ENCODE measurements at places on chromosomes 7 and 10.
A peak's percentile ranks its signal among the peaks of the same experiment; 100 is the strongest.

GRCh38 chr7:83339907-83340306 is 177.2 kb upstream of the PCLO start:
- DNase-seq, result no peak

GRCh38 chr10:87654212-87654611 is 5.5 kb upstream of the PAPSS2 start:
- DNase-seq, result no peak

DNA sequence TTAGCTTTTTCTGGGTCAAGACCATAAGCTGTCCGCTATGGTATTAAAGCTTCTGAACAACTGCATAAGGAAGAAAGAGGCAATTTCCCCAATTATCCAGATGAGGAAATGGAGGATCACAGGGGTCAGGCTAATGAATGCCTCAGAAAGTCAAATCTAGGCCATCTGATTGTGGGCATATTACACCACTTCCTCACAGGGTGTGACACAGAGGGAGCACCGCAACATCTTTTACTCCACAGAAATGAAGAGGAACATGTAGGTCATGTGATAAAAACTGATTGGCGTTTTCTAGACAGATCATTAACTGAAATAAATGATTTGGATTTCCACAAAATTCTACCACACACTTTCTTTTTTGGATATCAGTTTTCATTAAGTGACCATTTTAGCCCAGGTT is 384.4 kb downstream of the PARD3 start:
- no peak for DNase-seq

GRCh38 chr7:157380416-157380815 is 43.6 kb downstream of the DNAJB6 start:
- DNase-seq, result no peak

GRCh38 chr10:132239126-132240031 is 52.6 kb downstream of the DPYSL4 start:
- no peak for DNase-seq

DNA sequence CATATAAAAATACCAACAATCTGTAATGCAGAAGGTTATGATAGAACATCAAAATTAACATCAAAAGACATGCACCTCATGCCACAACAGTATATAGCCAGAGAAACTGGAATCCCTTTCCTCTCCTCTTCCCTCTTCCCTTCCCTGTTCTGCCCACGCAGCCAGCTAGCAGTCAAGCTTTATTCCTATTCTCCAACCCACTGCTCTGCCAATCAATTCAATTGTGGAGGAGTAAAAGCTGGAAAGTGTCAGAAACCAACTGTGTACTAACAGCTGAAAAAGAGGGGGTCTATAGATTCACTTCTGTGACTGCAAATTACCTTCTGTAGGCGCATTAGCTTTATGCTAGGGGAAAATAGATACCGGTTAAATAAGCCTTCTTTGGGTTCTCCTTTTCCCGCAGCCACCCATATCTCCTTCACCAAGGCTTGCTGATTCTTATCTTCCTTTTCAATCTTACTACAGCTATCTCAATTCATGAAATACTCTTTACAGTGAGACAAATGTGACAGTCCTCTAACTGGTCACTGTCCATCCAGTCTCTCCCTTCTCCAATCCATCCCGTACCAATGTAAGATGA is 16.3 kb downstream of the ABI1 start:
- DNase-seq, result no peak

DNA sequence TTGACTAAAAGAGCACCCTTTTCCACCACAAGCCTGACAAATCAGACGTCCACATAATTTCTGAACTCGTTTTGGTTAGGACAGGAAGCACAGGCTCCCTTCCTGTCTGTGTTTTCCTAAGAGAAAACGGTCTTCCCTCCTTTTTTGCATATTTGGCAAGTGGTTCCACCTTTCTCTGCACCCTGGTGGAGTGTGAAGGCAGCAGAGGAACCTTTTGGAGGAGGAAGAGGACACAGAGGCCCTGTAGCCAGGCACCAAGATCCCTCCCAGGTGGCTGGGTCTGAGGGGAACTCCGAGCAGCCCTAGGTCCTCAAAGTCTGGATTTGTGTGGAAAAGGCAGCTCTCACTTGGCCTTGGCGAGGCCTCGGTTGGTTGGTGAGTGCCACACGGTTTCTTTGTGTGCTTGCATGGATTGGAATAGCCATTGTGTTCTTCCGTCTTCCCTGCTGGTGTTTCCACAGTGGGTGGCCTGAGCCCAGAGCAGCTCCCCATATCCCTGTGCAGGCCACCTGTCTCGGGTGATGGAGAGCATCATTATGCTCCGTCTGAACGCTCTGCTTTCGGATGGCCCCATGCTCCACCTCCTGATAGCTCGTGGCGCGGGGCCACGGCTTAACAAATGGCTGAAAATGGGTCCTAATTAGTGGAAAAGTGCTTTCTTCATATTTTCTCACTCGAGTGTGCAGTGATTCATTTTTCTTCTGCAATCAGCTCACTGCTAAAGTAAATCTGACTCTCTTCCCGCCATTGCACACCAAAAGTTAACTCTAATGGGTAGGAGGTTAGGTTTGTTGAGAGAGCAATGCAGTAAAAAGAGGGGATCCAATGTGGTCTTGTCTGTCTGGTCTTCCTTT is 4.2 kb downstream of the IKZF1 start:
- DNase-seq, result peak; percentile 50

DNA sequence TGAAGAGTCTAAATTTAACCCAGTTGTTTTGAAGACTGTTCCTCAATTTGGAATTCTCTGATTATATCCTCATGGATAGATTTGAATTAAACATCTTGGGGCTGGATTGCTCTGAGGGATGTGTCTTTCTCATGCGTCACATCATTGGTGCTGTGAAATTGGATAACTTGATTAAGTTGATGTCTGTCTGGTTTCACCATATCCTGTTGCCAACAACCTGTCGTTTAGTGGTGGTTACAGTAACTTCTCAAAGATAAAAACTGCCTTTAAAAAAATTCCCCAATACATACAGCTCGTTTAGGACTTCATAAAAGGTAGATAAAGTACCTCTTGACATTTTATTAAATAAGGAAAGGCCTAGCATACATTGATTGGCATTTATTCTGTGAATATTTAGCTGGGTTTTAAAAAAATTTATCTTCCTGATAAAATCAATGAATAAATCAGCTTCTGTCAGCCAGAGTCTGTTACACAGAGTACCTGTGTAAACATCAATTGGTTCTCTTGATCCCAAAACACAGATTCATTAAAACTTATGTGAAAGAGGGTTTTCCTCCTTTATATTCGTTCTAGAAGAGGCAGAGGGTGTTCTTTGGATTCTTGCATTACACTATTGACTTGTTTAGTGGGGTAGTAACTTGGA is 10.5 kb downstream of the CRCP start:
- peak; percentile 30 for DNase-seq

GRCh38 chr10:5658871-5659618 is 7.3 kb downstream of the ASB13 start:
- DNase-seq, result no peak

Measured in CD4-positive, alpha-beta T cell treated with Interleukin-10 for 1 hour (primary cell).